NCI-H1694 (cell line): ENCODE measurements at places on chromosomes 16 and 17.

DNA sequence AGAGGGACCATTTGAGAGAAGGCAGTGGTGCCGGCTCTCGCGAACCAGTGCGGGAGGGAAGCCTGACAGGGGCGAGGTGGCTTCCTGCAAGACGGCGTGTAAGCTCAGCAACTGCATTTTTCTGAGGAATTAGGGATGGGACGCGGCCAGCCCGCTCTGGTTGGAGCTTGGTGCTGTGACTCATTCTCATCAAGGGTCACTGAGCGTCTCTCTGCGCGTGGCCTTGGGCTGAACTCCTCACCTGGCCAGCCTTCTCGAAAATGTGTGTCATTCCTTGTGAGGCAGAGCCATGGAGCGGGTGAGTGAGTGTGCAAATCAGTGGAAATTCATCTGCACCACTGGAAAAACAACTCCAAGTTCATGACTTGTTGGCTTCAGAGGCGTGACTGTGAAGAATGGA, 52.8 kb downstream of the NTN1 start:
- DNase-seq, result no peak

GRCh38 chr16:3065069-3065741, at the start of gene IL32:
Gene IL32 (plus strand): TSS chr16:3065640. CDS start chr16:3065812, 172 bp downstream.
- DNase-seq, result no peak

DNA sequence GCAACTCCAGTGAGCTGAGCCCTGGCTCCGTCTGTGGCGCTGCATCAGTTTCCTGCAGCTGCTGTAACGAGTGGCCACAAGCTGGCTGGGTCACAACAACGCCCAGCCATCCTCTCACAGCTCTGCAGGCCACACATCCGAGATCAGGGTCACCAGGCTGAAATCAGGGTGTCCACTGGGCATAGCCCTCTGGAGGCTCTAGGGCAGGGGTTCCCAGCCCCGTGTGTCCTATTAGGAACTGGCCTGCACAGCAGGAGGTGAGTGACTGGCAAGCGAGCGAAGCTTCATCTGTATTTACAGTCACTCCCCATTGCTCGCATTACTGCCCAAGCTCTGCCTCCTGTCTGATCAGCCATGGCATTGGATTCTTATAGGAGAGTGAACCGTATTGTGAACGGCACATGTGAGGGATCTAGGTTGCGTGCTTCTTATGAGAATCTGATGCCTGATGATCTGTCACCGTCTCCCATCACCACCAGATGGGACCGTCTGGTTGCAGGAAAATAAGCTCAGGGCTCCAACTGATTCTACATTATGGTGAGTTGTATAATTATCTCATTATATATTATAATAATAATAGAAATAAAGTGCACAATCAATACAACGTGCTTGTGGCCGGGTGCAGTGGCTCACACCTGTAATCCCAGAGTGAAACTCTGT, 176.5 kb downstream of the SEC14L1 start:
- no peak for DNase-seq

DNA sequence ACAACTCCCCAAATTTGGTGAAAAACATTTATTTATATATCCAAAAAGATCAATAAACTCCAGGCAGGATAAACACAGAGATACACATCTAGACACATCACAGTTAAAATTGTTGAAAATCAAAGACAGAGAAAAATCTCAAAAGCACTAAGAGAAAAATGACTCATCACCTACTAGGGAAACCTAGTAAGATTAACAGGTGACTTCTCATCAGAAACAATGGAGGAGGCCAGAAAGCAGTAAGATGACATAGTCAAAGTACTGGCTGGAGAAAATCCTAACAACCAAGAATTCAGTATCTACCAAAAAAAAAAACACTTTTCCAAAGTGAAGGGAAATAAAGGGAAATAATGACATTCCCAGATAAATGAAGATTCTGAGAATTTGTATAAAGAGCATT, 33.8 kb downstream of the ULK2 start:
- DNase-seq, result no peak

DNA sequence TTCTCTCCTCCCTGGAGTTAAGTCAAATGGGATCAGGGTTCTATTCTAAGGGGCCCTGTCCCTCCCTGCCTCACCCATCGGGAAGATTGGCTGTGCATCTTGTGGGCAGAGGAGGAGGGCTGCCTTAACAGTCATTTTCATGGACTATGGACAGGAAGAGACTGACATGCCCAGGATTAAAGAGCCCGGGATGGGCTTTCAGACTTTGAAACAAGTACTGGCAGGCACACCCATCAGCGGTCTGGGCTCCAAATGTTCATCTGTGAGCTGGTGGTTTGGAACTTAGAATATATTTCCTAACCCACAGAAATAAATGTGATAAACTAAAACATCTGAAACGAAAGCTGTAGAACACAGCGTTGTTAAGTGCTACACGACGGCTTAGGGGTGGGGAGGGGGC, 6.5 kb downstream of the SLC6A4 start:
- DNase-seq, result no peak

GRCh38 chr17:67386965-67387551, 10.0 kb downstream of the PITPNC1 start:
- DNase-seq, result peak; percentile 16

- no peak for DNase-seq
These were observed 29.0 kb downstream of the XPO6 start for GRCh38 chr16:28182801-28183200.

GRCh38 chr17:45645330-45645729, 138.8 kb upstream of the CRHR1 start:
- no peak for DNase-seq

DNA sequence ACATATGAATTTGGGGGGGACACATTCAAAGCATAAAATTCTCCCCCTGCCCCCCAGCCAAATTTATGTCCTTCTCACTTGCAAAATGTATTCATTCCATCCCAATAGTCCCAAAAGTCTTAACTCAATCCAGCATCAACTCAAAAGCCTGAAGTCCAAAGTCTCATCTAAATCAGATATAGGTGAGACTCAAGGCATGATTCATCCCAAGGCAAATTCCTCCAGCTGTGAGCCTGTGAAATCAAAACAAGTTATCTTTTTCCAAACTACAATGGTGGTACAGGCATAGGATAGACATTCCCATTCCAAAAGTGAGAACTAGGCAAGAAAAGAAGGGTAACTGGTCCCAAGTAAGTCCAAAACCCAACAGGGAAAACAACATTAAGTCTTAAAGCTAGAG, 5.9 kb upstream of the GOSR2 start:
- DNase-seq, result no peak

DNA sequence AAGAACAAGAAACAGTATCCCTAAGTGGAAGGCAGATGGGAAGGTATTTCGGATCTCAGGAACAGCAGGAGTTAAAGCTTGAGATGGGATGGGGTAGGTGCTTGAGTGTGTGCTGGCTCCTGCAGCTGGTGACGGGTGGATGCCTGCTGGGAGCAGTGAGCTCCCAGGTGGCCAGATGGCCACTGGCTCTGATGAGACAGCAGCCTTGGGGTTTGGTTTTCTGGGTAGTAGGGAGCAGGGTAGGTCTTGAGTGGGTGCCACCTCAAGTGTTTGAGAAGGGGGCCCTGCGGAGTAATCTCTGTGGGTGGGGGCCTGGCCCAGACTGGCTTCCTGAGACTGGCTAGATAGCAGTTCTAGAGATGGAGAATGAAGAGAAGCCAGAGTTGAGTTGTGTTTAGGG, 10.3 kb downstream of the EPN2 start:
- DNase-seq, result peak; percentile 36

GRCh38 chr17:36643086-36643685, 41.8 kb downstream of the MRM1 start:
- no peak for DNase-seq

GRCh38 chr16:19488213-19488640, 33.7 kb downstream of the GDE1 start:
- DNase-seq, result no peak

- no peak for DNase-seq
These were observed 31.3 kb upstream of the ABCC3 start for GRCh38 chr17:50603340-50603739.

DNA sequence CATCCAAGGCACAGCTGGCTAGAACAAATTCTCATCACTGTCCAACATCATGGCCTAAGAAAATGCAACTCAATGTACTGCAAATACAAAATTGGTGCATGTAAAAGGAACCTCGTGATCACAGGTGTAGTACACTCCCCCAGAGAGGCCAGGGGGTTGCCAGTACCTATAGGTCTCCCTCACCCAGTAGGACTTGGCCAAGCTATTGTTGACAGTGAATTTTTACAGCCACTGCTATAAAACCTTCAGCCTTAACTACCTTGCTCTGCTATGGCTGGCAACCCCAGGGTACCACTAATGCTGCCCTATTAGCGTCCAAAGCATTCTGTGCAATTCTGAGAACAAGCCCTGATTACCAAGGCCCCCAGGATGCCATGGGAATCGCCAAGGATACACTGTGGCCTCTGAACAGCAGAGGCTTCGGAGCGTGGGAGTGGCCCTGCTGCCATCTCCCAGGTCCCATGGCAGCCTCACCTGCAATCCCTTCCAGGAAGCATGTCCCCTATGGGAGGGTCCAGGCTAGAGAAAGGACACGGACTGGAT, 67.6 kb downstream of the SDK2 start:
- no peak for DNase-seq

- no peak for DNase-seq
These were observed 22.3 kb downstream of the NPTX1 start for GRCh38 chr17:80453998-80454556.

GRCh38 chr17:32882734-32883133, 5.8 kb upstream of the MYO1D start:
- no peak for DNase-seq

DNA sequence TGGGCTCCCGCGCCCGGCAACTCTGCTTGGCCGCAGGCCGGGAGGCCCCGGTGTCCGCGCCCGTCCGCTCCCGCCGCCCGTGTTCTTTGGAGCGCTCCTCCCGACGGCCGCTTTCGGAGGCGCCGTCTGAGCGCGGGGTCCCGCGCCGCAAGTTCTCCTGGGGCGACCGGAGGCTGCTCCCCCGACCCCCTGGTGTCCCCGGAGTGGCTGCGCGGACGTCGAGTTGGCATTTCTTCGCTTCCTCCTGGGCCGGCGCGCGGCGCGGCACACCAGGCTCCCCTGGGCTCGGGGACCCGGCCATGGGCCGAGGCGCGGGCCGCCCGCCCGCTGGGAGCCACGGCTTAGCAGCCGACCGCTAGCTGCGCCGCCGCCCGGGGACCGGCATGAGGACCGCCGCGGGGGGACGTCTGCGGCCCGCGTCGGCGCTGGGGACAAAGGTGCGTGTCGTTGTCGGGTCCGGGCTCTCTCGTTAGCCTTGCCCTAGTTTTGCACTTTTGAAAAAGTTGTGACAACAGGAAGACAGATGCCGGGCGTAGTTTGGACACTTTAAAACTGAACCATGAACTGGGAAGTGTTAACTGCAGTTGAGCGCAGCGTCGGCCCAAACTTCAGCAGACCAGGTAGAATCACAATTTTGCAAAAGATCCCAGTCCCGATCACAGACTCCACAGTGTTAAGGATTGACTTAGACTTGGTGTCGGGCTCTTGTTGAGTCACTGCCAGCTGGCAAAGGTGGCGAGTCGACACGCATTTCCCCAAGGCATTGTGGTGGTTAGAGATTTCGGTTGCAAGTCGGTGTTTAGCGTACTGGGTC, 700 bp downstream of the UBN1 start:
- DNase-seq, result no peak

- no peak for DNase-seq
These were observed 670 bp upstream of the ZNF652 start for GRCh38 chr17:49362723-49363117.

- no peak for DNase-seq
These were observed 26.3 kb upstream of the ETV4 start for GRCh38 chr17:43572368-43572980.

DNA sequence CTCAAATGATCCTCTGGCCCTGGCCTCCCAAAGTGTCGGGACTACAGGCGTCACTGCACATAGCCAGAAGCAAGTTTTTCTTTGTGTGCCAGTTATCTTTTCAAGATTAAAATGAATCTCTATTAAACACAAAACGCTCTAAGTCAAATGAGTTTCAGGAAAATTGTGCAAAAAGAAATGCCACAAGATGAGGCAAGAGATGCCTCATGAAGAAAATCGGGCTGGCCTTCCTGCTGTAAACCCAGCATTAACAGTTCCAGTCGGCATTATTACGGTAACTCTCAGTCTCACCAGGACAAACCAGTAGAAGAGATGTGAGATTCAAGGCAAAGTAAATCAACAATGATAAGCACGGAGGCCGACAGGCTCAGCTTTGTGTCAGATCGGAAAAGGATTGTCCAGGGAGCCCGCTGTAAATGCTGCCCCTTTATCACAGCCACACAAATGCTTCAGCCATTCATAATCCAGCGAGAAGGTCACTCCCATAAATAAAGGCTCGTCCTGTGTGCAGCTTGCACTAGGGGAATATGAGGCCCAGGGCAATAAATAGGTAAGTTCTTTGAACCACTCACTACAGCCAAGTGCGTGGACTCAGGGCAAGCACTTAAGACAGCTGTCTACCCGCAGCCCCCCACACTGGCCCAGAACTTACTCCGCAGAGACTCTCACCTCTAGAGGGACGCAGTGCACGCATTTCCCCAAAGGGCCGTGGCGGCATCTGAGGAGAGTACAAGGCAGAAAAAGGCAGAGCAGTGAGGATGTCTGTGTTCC, 27.2 kb downstream of the NPLOC4 start:
- DNase-seq, result no peak

DNA sequence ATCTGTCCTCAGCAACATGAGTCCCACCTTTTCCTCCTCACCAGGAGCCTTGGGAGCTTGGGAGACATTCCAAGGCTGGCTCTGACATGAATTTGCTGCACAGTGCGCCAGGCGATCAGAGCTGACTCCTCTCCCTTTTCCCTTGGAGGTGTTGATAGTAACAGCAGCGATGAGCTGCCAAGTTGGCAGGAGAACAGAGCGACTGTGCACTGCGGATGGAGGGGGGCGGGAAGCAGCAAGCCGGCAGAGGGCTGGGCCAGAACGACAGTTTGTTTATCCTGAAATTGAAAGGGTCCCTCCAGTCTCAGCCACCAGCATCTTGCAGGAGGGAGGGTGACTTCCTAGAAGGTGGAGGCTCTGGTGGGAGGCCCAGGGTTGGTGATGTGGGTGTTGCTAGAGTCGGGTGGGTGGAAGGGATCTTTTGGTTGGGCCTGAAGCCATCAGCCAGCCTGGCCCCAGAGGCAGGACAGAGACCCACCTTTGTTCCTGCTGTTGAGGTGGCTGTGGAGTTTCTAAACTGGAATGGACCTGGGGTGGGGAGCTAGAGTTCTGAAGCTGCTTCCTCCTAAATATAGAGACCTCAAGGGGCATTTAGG, 22.5 kb upstream of the DYNLL2 start:
- peak; percentile 79 for DNase-seq

DNA sequence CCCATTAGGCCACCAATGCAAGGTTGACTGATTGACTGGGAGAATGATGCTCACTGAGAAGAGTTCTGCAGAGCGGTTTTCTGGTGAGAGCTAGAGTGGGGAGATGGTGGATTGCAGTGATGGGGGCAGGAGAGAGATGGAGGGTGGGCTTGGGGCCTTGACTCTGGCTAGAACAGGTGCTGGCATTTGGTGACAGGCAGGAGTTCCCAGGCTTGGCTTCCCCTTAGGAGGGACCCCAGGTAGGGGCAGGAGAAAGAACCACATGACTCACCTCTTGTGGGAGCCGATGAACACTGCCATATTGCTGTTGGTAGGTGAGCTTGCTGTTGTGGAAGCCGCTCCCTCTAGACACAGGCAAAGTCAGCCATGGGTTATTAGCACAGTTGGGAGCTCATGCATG, 8.0 kb downstream of the CD300LB start:
- DNase-seq, result no peak

- no peak for DNase-seq
These were observed 1287.9 kb downstream of the CDH8 start for GRCh38 chr16:60748366-60748765.
